ACHN (cell line): ENCODE measurements at places on chromosomes 2 and 18.

GRCh38 chr2:156472686-156473085, 36.5 kb downstream of the GPD2 start:
- no peak for DNase-seq

DNA sequence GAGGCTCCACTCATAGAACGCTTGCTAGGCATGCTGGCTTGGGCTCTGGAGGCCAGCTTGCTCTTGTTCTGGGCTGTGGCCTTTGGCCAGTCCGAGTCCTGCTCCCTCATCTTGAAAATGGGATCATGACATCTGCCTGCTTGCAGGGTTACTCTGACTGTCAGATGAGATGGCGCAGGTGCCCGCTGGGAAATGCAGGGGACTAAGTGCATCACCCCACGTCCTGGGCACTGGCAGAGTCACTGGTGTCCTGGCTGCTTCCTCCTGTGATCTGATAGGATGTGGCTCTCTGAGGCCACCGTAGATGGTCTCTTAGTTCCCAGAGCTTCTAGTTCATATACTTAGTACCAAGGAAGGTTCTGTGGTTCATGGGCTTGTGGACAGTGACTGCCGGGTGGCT, 18.5 kb downstream of the LDLRAD4 start:
- no peak for DNase-seq

DNA sequence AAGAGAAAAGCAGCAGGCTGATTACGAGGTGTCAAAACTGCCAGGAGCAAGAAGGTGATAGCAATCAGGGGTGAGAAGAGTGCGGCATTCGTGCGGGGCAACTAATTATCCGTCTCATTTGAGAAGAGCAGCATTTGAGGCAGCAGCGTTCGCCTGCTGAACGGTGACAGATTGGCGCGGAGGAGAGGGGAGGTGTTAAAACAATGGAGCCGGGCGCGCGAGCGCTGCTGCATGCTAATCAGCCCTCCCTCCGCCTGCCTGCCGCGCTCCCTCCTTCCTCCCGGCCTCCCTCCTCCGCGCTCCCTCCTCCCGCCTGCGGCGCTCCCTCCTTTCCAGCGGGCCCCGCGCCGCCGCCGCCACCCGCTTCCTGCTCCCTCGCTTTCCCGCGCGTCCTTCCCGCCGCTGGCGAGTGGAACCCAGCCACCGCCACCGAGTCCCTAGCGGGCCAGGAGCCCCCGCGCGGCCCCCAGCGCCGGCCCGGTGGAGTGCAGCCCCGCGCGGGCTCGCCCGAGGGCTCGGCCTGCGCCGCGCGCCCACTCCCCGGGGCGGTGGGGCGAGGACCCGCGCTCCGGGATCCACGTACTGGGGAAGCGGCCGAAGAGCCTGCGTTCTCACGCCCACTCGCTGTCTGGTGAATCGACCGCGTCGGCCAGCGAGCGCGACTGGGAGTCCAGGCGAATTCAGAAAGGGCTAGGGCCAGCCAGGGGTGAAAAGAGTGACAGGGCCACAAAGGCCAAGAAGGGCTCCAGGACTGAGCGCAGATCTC, 69.5 kb upstream of the PSMD14 start:
- DNase-seq = peak; percentile 71

- no peak for DNase-seq
Measured at GRCh38 chr2:118059919-118060478, 28.3 kb upstream of the INSIG2 start.

- peak; percentile 36 for DNase-seq
Measured at GRCh38 chr2:37323781-37324535, 675 bp downstream of the PRKD3 start.

- no peak for DNase-seq
Measured at GRCh38 chr2:16742026-16742425, 76.4 kb upstream of the CYRIA start.

DNA sequence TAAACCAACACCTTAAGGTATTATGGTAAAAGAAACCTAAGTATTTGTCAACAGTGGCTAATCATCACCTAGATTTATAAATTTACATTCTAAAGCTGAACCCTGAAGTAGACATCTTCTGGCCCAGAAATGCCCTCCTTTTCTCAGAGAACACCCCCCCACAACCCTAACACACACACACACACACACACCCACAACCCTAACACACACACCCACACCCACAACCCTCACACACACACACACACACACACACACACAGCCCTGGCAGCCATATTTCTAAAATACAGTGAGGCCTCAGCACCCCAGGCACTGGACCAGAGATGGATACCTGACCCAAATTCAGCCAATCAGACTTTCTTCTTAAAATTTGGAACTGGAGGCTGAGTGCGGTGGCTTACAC, 14.3 kb downstream of the SRBD1 start:
- no peak for DNase-seq

- no peak for DNase-seq
Measured at GRCh38 chr18:51398104-51398503, 200.6 kb upstream of the MEX3C start.

DNA sequence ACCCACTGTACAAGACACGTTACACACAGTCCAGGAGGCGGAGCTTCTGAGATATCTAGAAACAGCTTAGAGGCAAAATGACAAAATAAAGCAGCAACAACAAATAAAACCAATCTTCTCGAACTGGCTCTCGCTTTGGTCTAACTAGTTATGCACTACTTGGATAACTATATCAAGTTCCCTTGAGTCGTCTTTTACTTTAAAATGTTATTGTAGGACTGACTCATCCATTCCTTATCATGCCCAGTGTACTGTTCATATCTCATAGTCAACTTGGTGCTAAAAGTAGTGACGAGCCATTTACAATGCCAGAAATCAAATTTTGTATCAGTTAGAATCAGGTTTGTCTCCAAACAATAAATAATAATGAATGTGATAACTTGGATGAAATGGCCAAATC, 102.5 kb upstream of the SLC35G4 start:
- no peak for DNase-seq

GRCh38 chr2:67532387-67532786, 135.3 kb downstream of the ETAA1 start:
- no peak for DNase-seq

DNA sequence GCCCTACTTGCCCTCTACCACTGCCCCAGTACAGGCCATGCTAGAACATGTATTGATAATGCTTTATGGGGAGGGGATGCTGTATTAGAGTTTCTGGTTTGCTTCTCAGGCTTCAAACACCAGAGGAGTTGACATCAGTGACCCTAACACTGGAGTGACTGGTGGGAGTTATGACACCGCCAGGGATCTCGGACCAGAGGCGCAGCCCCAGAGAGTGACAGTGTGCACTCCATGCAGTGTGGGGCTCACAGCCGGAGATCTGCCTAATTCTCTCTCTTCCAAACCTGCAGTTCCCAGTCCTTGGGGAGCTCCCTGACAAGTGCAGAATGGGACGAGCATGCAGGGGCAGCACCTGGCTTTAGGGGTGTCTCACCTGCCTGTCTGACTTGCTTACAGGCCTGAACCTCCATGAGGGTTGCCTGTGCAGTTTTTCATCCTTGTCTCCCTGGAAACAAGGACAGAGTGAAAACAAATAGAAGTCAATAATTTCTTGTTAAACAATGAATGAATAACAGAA, 244.9 kb upstream of the MYT1L start:
- DNase-seq = no peak

DNA sequence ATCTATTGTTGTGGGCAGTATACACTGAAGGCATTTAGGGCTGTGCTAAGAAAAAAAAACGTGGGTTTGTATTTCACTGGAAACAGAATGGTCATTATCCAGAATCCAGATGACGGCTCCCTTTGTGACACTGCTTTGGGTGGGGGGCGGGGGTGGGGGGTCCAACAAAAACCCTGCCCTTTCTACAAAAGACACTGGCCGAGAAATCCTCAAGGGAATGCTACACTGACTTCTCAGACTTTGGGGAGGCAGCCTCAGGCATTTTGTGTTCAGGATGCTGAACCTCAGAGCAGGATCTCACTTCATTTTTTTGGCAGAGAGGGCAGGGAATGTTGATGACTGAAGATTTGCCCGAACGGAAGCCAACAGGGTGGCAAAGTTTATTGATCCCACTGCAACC, 417.1 kb downstream of the HRH4 start:
- DNase-seq = no peak

GRCh38 chr2:160207804-160208654, 8.0 kb upstream of the ITGB6 start:
- DNase-seq = peak; percentile 99

GRCh38 chr18:54737986-54738385, 90.3 kb upstream of the RAB27B start:
- no peak for DNase-seq

- DNase-seq = no peak
Measured at GRCh38 chr2:71362447-71362846, 30.9 kb downstream of the ZNF638 start.

- DNase-seq = no peak
Measured at GRCh38 chr2:47735912-47736311, 47.0 kb upstream of the MSH6 start.

DNA sequence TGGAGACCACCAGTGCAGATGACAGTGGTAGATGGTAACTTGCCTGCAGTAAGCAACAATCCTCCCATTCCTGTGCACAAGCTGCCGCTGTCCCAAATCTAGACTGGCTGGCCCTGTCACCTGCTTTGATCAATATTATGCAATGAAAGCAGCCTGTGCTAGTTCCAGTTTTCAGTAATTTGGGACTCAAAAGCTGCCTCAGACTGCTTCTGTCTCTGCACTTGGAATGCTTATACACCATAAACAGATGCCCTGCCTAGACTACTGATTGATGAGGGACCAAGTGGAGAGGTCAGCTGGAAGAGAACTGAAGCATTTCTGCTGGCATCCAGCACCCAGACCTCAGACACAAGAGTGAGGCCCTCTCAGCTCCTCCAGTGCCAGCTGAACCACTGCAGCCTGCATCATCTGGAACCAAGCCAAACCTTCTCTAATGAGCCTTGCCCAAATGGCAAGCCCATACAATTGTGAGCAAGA, 24.9 kb downstream of the CCBE1 start:
- peak; percentile 69 for DNase-seq

DNA sequence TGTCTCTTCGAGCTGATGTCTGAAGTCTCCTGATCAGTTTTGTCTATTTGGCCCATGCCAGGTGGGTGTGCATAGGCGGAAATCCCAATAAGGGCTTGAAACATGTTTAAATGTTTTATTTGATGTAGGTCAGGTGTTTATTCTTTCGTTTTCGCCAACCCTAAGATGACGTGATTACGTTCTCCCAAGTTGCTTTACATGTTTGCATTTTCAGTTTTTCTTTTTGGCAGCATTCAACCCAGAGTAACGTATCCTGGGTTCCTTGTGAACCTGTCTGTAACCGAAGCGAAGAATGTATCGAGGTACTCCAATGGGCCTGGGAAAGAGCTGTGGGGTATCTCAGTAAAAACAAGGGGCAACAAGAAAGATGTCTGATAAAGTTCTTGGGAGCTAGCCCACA, 3.1 kb downstream of the ALPK2 start:
- DNase-seq = no peak

DNA sequence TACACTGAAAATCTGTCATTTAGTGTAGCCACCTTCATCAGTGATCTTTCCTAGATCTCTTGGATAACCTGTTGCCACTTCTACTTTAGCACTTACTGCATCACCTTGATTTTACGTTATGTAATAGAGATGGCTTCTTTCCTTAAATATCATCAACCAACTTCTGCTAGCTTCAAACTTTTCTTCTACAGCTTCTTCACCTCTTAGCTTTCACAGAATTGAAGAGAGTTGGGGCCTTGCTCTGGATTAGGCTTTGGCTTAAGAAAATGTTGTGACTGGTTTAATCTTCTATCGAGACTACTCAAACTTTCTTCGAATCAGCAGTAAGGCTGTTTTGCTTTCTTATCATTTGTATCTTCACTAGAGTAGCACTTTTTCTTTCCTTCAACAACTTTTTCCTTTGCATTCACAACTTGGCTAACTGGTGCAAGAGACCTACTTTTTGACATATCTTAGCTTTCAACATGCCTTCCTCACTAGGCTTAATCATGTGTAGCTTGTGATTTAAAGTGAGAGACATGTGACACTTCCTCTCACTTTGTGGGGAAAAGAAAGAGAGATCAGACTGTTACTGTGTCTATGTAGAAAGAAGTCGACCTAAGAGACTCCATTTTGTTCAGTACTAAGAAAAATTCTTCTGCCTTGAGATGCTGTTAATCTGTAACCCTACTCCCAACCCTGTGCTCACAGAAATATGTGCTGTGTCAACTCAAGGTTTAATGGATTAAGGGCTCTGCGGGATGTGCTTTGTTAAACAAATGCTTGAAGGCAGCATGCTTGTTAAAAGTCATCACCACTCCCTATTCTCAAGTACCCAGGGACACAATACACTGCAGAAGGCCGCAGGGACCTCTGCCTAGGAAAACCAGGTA, 99.6 kb downstream of the ATL2 start:
- DNase-seq = peak; percentile 91

DNA sequence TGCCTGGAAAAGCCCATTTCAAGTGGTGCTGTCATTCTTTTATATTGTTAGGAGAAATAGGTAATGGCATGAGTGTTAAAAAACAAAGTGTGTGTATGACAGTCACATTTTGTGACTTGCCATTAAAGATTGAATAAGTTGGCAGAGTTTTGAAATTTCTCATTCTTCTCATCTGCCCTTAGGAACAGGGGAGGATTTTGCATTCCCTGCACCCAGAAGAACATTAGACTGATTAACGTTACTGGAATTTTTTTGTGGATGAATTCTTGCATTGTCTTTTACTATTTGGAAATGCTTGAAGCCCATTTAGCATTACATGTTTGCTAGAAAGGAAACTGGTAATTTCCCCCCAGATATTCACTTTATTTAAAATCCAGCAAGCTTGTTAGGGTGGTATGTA, 162.2 kb downstream of the BABAM2 start:
- DNase-seq = no peak

- no peak for DNase-seq
Measured at GRCh38 chr2:58900246-58901027, 659.3 kb upstream of the FANCL start.

DNA sequence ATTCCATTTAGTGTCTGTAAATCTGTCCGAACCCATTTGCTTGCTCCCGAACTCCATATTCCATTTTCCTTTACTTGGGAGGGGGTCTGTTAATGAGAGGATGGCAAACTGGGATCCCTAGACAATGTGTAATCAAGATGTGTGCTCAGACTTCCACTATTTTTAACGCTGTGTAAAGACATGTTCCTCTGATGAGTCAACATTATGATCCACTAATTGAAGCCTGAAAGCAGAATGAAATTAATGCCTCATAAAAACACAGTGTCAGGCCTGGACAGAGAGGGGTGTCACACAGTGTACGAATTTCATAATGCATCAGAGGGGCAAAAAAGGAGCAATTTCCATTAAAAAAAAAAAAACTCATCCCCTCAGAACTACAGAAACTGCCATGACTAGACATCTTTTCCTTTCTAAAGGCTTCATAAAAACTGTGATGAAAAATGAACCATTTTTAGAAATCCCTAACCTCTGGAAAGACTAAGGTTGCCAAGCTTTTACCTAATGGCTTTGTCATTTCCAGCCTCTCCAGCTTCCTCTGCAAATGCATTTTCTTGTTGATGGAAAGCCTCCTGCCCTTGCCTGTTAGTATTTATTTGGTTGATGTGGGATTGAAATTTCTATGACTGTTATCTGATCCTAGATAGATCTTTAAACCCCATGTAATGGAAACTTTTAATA, 209.2 kb upstream of the DCC start:
- no peak for DNase-seq

GRCh38 chr2:239693330-239693729, 292.5 kb upstream of the HDAC4 start:
- no peak for DNase-seq
